ENCODE measurements at places on chromosomes 2 and 18.

GRCh38 chr2:121052023-121052422 lies 233.0 kb downstream of the TFCP2L1 start:
- DNase-seq, result no peak

DNA sequence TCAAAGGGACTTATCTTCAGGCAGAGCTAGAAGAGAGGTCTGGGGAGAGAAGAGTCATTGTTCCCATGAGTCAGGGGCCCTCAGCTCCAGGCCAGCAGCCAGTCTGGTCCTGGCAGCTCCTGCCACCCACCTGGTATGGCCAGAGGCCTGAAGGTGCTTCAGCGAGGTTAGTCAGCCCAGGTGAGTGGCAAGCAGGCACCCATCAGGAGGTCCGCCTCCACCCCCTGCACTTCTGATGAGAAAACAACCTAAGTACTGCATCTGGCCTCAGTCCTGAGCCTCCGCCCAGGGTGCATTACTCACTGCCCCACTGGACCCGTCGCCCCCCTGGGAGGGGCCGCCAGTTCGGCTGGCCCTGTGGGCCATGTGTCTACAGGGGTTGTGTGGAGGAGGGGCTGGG lies 130.2 kb downstream of the INHBB start:
- DNase-seq, result no peak

DNA sequence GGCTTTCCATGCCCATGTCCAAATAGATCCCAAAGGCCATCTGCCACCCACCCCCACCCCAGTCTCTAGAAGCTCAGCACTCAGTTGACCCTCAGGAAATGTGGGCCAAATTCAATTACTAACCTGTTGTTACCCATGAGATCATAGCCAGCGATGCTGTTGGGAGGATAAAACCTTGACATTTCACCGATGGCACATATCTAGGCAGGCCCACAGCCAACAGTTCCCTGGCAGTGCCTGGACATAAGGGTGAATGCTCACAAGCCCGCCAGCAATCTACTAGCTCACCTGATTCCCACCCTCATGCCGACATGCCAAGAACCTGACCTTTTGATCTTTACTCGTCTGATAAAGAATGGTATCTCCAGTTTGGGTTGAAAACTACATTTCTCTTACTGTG lies 11.8 kb upstream of the ACOXL start:
- DNase-seq, result no peak

- DNase-seq, result no peak
Measured at GRCh38 chr2:100344433-100344832, 22.1 kb upstream of the LONRF2 start.

GRCh38 chr18:64717026-64717425 lies 568.1 kb upstream of the LINC00305 start:
- no peak for DNase-seq

- no peak for DNase-seq
Measured at GRCh38 chr2:100879296-100879695, 59.4 kb downstream of the NPAS2 start.

- no peak for DNase-seq
Measured at GRCh38 chr2:125427721-125428315, 1228.1 kb upstream of the GYPC start.

DNA sequence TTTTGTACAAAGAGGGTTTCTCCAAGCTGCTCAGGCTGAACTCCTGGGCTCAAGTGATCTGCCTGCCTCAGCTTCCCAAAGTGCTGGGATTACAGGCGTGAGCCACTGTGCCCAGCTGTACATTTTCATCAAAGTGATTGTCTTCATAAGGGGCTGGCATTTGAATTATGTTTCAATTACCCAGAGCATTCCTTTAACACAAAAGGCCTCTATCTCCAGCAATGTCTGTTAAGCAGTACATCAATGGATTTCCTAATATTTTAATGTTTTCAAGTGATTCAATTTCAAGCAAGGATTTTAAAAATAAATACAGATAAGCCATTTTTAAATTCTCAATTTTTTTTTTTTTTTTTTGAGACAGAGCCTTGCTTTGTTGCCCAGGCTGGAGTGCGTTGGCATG lies 50.9 kb upstream of the AP1S3 start:
- DNase-seq, result no peak

DNA sequence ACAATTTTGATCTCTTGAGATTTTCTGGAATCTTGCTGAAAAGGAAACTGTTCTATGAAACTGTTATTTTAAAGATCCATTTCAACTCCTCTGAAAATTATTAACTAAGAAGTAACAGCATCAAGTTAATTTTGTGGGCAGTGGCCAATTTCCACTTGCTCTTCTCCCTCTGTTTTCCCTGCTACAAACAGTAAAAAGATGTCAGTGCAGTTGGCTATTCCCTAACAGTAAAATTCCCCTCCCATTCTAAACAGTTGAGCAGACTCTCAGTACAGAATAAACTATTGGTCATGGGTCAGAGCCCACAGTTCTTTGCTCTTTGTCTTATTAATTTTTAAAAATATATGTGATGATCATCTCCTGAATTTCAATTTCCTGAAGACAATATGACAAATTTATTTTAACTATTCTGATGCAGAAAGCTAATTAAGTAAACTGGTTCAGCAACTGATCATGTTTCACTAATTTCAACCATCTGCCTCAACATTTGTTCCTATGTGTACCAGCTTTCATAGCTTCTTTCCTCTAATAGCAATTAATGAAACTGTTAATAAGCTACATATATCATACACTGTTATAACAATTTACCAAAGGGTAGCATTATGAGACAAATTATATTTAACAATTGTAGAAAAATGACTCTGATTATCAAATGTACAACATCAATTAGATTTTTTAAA lies 41.1 kb upstream of the GALNT5 start:
- no peak for DNase-seq

DNA sequence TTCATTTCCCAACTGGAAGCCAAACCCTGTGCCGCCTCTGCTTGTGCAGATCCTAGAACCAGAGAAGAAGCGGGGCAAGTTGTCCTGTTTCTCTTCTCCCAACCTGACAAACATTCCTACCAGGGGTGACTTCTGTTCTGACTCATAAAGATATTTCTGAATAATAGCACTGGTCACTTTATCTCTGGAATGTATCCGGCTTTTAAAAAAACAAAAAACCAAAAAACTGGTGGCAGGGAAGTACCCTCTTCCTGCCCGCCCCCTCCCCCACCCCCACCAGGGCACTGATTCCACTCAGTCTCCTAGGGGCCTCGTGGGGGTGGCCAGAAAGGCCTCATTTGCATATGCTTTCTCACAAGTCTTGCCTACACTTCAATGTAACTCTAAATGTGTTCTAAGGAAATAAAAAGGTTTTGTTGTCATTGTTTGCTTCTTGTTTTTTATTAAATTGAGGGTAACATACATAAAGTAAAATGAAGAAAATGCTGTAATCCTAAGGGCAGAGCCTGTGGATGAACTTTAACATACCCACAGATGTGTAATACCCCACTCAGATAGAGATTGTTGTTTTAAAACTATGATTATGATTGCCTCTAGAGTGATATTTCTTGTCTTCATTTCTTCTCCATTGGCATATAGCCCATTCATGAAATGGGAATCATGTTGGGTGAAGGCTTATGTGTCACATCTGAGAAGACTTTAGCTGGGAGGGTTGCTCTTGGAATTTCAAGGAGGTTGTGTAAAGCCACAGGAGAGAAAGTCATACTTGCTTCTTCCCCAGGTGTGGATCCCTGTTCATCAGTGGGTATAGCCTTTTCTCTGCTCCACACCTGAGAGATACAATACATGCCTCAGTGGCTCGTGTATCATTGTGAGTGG lies 5.3 kb upstream of the FOSL2 start:
- DNase-seq, result no peak

DNA sequence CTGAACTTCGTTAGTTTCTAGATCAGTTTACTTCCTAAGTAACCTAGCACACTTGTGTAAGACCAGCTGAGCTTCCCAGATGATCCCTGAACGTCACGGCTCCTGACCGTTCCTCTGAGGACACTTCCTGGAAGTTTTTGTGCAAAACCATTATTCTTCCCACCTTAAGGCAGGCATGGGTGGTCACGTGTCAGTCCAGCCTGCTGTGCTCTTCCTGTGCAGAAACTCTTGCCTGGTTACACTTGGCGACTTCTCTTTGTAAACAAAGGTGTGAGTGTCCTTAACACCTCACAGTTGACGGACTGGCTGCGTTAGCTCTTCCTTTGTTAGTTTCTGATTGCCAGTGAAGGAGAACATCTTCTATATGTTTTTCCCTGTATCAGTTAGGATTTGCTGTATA lies 118.3 kb downstream of the SH3RF3 start:
- no peak for DNase-seq

- DNase-seq, result no peak
Measured at GRCh38 chr2:145851730-145852129, 1331.8 kb upstream of the ZEB2 start.

DNA sequence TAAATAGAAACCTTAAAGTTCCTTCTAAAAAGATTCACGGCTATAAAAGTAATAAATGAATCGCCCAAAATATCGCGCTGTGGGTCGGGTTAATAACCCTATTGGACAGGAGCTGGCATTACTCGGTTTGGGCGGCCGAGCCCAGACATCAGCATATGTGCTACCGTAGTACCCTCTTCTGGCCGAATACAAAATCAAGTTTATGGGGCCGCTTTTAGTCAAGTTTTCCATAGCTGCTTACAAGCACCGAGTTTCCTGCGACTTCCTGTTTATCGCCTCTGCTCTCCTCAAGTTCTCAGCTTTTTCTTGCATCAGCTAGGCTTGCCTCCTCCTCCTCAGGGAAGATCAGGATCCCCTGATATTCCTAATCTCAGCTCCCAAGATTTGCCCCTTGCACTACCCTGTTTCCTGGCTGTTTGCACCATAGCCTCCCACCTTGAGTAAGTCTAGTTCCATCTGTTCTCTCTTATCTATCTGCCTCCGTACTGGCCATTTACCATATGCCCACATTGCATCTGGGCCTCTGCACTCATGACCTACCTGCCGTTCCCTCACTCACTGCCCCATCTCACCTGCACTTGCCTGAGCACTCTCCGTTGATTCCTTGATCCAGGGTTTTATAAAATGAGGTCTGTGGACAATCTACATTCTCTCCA lies 56.1 kb downstream of the SLC35F5 start:
- DNase-seq, result no peak

GRCh38 chr18:76476665-76477561 lies 18.1 kb downstream of the ZNF516 start:
- DNase-seq, result no peak

DNA sequence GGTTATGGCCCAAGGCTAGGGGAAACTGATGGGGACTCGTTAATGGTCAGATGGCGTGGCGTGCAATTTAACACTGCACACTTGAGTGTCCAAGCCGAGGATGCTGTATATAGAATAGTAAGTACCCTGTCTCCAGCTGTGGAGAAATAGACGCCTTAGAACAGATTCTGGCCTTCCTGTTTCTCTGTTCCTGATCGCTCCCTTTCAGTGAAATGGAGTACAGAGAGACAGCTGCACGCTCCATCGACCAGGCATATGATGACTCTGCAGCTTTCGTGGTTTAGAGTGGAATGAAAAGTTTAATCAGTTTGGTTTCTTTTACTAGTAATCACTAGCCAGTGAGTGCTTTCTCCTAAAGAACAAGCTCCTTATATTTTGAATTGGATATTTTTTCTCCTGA lies 213.4 kb downstream of the NEDD4L start:
- no peak for DNase-seq

DNA sequence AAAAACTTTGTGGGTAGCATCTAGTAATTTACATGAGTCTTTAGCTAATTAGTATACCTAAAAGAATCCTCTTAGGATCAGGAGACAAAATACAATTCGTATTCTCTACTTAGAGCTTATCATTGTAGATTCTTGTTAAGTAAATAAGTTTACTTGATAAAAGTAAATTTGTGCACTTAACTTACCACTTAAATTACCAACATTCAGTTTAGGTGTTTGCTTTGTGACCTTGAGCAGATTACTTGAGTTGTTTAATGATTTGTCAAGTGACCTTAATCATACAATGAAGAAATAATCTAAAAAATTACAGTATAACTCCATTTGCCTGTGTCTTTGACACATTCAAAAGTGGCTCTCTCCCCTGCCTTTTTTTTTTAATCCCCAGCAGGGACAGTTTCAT lies 67.2 kb upstream of the UBXN4 start:
- no peak for DNase-seq

GRCh38 chr2:18149660-18150246 lies 271.3 kb downstream of the KCNS3 start:
- peak; percentile 50 for DNase-seq

DNA sequence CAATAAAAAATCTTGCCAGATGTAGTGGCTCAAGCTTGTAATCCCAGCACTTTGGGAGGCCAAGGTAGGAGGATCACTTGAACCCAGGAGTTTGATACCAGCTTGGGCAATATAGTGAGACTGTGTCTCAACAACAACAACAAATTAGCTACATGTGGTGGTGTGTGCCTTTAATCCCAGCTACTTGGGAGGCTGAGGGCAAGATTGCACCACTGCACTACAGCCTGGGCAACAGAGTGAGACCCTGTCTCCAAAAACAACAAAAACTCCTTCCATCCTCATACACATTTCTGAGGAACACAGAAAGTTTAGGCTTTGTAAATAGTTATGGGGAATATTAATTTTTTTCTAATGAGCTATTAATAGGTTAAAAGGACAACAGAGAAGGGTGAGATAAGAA lies 17.0 kb downstream of the PDE6D start:
- no peak for DNase-seq

DNA sequence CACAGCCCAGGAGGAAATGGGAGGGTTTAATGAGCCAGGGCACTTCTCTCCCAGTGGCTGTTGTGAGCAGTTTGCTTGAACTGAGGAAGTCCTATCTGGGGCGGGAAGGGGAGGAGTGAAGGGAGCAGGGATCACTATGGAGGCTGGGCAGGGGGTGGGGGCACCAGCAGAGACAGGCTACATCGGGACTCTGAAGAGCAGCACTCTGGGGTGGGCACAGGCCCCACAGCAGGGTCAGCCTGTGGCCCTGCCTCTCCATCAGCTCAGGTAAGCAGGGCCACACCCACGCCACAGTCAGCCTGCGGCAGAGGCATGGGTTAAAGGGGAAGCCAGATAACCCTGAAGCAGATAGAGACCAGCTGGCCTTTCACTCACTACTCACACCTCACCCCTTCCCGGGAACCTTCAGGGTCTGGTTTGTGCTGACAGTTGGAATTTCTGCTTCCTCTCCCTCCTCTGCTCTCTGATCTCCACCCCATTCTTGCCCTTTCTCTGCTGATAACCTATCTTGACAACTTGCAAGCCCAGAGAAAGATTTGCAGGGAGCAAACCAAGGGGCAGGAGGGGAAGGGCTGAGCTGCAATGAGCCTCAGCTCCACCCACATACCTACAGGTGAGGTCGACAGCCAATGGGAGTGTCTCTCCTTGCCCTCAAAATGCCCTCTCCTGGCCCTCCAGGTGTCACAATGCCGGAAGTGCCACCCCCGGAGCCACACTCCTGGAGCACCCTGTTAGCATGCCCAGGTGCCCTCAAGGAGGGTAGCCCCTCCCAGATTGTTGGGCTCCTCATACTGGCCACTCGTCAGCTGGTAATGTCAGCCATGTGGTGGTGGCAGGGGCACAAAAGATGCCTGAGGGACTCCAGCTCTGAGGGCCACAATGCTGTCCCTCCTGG lies 3.7 kb downstream of the SIGLEC15 start:
- no peak for DNase-seq

DNA sequence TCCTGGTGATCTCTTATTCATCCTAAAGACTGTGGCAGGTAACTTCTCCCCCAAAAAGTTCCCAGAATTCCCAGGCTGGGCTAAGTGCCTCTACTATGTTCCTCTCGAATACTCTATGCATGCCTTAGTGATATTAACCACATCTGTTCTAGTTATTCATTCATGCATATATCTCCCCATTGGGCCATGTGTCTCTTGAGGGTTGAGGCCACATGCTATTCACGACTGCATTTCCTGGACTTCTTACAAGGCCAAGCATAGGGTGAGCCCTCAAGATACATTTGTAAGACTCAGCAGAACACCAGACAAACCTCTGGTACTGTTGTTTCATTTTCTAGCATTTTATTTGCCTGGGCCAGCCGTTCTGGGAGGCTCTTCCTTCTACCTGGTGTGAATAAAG lies 117.0 kb downstream of the EN1 start:
- no peak for DNase-seq
